Activated CD4-positive, alpha-beta T cell treated with anti-CD3 and anti-CD28 coated beads for 48 hours (primary cell): ENCODE measurements at places on chromosomes 12 and 14.

GRCh38 chr14:53951627-53952303 lies 4.9 kb downstream of the BMP4 start:
- DNase-seq = no peak

DNA sequence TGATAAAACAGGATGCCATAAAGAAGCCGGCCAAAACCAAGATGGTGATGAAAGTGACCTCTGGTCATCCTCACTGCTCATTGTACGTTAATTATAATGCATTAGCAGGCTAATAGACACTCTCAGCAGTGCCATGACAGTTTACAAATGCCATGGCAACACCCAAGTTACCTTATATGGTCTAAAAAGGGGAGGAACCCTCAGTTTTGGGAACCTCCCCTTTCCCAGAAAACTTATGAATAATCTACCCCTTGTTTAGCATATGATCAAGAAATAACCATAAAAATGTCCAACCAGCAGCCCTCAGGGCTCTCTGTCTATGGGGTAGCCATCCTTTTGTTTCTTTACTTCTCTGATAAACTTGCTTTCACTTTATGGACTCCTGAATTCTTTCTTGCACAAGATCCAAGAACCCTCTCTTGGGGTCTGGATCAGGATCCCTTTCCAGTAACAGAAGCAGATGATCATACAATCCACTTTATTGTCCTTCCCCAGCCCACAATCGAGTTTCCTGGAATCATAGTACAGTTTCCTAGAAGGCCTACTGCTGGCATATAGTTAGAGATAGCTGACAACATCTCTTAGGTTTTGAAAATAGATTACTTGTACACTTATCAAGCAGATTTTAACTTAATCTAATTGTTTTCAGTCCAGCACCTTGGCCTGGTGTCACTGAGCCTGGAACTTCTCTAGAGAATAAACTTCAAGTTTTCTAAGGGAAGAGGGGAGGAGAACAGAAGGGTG lies 266.7 kb upstream of the HMGA2 start:
- no peak for DNase-seq

- no peak for DNase-seq
These were observed 770.7 kb downstream of the BCL11B start for GRCh38 chr14:98501335-98501734.

GRCh38 chr14:33567731-33568130 lies 383.1 kb downstream of the EGLN3 start:
- DNase-seq = no peak

DNA sequence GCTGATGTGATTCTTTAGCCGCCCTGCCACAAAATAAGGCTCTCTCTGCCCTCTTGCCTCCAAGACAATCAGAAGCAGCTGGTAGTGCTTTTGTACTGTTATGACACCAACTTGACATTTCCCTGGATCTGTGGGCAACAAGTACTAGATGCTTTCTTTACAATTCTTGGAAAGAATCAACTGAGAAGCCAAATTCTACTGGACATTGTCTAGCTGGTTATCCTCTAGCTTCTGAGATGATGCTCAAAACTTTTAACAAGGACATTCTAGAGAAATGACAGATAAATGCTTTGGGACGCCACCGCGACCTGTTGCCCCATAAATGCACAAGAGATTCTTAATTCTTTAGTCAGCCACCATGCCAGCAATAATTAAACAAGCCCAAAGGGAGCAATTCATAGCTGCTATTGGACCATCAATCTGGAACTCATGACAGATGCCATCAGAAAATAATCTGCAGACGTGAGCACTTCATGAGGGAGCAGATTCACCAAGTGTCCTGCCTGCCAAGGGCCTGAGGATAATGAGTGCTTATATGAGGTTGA lies 22.8 kb downstream of the FMNL3 start:
- no peak for DNase-seq

- no peak for DNase-seq
These were observed 40.2 kb downstream of the B4GALNT3 start for GRCh38 chr12:499837-500458.

GRCh38 chr12:93135286-93136239 lies 206.5 kb upstream of the EEA1 start:
- no peak for DNase-seq
